ENCODE measurements at places on chromosomes 16 and 17. TPM values are rescaled to one million over a fixed set of nuclear protein-coding genes. Genes with fewer than 3 reads are reported as not detected.

Gene CALCOCO2
- total RNA-seq = 31.8 TPM

Gene APOBR
- not detected for total RNA-seq

Gene FOXJ1
- total RNA-seq = 4.9 TPM

Gene ITGAD
- not detected for total RNA-seq

Gene SLC43A2
- 6.6 TPM for total RNA-seq

Gene ZP2
- total RNA-seq = not detected

Data from H1 (cell line).